ENCODE measurements at places on chromosomes 5 and 9.

- DNase-seq = no peak
Observed at GRCh38 chr9:79667817-79668436, 96.2 kb downstream of the TLE4 start.

GRCh38 chr5:154501566-154501965 is 23.5 kb upstream of the HAND1 start:
- no peak for DNase-seq

- DNase-seq = no peak
Observed at GRCh38 chr9:95336281-95336680, 18.8 kb upstream of the FANCC start.

- DNase-seq = no peak
Observed at GRCh38 chr5:122173474-122174415, 44.4 kb downstream of the ZNF474 start.

All from Panc1 (cell line).